T47D (cell line): ENCODE measurements at places on chromosomes 7 and 10.

- DNase-seq = peak; percentile 91
Observed at GRCh38 chr10:104472957-104473745, 119.5 kb downstream of the CFAP58 start.

- DNase-seq = peak; percentile 54
Observed at GRCh38 chr10:109978481-109978880, 29.3 kb upstream of the ADD3 start.

- no peak for DNase-seq
Observed at GRCh38 chr10:77737608-77738007, 100.0 kb upstream of the KCNMA1 start.

GRCh38 chr7:107253599-107253998, 84.8 kb downstream of the HBP1 start:
- no peak for DNase-seq

DNA sequence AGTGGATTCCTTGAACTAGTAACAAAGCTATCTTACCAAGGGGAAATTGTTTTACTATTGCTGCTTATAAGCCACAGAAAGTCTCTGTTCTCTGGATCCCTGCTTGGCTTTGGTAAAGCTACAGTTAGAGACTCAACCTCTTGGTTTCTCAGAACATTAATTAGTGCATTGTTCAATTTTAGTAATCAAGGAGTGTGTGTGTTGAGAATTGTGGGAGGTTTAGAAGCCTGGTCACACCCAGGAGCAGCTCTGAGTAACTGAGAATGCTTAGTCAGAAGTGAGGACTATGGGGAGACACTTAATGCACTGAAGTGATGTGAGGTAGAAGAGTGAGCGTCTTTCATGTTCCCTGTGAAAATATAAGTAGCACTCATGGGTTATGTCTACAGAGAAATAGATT, 8.2 kb upstream of the ACTA2 start:
- DNase-seq = no peak
